Stimulated activated CD4-positive, alpha-beta T cell treated with anti-CD3 and anti-CD28 coated beads, TNF-alpha, amount 100 ng/mL, for 1 hour (primary cell): ENCODE measurements at places on chromosomes 16 and 17.

GRCh38 chr17:14910916-14911315 lies 354.2 kb downstream of the PMP22 start:
- no peak for DNase-seq

- DNase-seq: no peak
Observed at GRCh38 chr16:55169780-55170179, 154.2 kb upstream of the IRX6 start.

DNA sequence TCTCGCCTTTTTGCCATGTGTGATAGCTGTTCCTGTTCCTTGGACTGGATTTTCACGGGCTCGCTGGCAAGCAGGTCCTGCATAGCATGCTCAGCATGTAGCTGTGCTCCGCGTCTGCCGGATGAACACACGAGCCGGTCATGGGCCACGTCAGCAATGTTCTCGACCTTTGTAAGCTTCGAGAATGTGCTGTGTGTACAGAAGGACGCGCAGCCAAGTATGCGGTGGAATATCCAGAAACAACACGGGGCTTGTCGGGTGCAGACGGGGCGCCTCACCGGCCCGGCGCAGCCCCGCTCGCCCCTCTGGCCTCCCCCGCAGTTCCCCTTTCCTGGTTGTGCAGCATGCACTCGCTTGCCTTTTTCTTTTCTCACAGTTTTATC lies 42.2 kb downstream of the RPTOR start:
- no peak for DNase-seq

GRCh38 chr17:80829166-80829813 lies 162.4 kb upstream of the CHMP6 start:
- DNase-seq: no peak

DNA sequence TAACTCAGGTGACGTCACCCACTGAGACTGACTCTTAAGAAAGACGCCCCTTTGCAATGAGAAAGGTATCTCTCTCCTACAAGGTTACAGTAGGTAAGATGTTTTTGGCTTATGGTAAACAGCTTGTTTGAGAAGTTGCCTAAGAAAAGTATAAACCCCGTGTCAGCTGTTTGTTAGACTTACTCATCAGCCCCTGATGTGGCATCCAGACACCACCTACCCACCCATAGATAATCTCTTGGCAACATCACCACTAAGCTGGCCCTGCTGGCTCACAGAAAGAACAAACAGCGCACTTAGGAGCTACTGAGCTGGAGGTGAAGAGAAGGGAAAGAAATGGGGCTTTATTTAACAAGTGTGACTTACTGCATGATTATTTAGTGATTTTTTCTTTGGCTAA lies 121.0 kb downstream of the PARN start:
- no peak for DNase-seq

- no peak for DNase-seq
Observed at GRCh38 chr16:88807142-88807625, 3.6 kb downstream of the CDT1 start.

DNA sequence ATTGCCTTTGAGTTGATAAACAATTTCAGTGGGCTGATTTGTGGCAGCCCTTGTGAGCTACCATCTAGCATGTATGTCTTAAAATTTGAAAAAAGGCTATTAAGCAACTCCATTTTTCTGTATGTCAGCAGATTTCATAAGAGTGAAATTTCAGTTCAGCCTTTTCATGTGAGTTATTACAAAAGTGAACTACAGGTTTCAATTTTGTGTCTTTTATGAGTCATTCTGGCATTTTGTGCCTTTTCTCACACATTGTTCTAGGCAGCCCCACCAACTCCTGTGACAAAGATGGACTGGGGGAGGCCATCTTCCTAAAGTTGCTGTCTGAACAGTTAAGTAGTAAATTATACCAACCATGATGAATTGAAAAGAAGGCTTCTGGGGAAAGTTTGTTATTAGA lies 52.1 kb downstream of the USP10 start:
- no peak for DNase-seq

- DNase-seq: no peak
Observed at GRCh38 chr16:11050536-11050935, 106.2 kb downstream of the CLEC16A start.

- DNase-seq: no peak
Observed at GRCh38 chr16:86503830-86504229, 6.5 kb upstream of the FOXF1 start.

- DNase-seq: no peak
Observed at GRCh38 chr17:77106874-77107358, 33.9 kb upstream of the SEC14L1 start.

DNA sequence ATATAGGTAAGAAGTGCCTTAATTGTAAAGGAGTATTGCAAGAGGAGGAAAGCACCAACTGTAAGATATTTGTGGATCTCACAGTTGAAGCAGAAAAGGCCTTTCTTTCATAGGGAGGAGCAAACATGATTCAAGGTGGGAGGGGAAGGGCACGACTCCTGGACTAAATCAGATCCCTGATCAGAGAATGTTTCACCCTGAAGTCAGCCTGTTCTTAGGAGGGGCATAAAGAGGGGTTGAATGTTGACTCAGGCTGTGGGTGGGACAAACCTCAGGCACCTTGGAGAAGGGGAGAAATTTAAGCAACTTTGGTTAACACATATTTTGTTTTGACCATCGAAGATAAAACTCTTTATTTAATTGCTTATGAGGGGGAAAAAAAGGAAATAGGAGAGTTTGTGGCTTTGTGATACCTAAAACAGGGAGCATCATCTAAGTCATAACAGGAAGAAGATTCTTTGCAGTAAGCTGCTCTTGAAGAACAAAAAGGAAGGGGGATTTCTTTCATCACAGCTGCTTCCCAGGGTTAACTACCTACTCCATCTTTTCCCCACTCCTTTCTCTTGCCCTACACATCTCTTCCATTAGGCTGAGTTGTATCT lies 158.6 kb upstream of the ZNF267 start:
- no peak for DNase-seq

DNA sequence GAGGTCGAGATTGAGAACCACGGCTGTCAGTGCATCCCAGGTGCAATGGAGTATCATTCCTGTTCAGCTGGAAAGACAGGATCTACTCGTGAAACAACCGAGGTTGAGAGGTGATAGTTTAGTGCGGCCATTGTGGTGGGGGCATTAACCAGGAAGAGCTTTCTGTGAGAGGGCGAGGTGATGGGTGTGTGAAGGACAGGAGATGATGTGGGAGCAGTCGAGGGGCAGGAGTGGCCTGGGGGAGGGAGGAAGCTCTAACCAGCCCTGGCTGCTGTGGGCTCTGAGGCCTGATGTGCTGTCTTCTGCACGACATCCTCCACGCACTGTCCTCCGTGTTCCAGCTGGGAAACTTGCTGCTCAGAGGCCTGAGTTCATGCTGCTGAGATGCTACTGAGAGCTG lies 22.0 kb downstream of the GOSR2 start:
- no peak for DNase-seq

DNA sequence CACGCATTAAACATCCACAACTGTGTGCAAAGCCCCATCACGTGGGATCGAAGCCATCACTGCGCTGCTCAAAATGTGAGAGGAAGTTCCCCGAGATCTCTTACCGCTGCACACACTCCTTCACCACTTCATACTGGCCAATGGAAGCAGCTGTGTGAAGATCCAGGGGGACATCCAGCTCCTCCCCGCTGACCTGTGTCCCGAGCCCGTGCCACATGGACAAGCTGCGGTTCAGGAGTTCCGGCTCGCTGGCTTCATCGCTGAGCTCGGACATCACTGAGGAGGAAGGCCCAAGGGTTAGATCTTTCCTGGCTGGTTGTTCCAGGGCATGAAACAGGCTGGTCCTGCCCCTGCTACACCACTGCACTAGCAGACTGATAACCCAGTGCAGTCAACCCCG lies 4.2 kb downstream of the ANKS3 start:
- DNase-seq: no peak

GRCh38 chr17:81909966-81910839 lies 996 bp downstream of the PCYT2 start:
- DNase-seq: no peak

GRCh38 chr16:31390504-31391041 lies 2.6 kb upstream of the ITGAD start:
- DNase-seq: no peak

GRCh38 chr17:82280537-82280936 lies 7.0 kb upstream of the CSNK1D start:
- no peak for DNase-seq

DNA sequence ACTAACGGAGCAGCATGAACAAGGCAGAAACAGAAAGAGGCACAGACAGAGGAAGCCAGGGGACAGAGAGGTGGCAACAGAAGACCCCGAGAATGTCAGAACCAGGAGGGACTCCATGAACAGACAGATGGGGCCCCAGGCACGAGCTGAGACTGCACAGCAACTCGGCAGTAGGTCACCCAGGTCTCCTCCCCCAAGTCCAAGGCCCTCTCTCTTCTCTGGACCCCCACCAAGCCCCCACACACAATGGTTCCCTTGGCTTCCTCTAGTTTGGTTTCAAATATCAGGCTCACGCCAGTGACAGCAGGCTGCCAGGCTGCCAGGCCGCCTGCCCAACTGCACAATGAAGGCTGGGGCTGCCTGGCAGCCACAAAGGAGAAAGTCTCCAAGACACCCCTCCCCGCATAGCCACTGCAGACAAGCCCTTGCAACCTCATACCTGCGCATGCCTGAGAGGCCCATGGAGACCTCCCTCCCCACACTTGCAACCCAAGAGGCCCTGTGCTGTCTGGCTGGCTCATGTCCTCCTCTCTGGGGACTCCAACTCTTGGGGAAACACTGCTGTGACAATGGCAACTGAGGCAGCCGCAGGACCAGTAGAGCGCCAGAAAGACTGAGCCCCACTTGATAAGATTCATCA lies 54.8 kb downstream of the PIMREG start:
- no peak for DNase-seq

DNA sequence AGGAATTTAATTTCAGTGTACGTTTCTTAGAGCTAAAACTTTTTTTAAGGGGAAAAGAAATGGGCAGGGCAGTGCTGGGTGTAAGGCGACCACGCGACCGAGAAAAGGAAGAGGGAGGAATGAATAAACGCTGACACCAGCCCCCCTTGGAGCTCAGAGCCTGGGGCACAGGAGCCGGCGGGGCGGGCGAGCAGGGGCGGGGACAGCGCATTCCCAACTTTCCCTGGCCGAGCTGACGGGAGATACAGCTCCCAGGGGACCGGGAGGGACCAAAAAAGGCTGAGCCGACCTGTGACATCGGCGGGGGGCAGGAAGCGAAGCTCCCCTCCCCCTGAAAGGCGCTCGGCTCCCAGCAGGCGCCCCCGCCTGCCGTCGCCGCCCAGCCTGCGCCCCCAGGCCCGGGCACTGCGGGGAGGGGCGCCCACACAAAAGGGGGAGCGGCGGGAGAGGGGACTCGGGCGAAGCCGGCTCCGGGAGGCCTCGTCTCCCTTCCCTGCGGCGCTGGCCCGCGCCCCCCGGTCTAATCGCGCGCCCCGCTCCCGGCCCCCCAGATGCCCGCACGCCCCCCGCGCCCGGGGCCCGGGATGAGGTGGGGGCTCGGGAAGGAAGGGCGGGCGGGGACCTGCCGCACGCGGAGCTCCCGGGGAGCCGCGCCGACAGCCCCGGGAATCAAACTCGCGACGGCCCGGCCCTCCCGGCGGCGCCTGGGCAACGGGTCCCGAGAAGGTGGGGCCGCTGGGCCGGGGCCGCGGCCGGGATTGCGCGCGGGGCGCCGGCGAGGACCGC lies 622 bp downstream of the CUEDC1 start:
- DNase-seq: no peak

DNA sequence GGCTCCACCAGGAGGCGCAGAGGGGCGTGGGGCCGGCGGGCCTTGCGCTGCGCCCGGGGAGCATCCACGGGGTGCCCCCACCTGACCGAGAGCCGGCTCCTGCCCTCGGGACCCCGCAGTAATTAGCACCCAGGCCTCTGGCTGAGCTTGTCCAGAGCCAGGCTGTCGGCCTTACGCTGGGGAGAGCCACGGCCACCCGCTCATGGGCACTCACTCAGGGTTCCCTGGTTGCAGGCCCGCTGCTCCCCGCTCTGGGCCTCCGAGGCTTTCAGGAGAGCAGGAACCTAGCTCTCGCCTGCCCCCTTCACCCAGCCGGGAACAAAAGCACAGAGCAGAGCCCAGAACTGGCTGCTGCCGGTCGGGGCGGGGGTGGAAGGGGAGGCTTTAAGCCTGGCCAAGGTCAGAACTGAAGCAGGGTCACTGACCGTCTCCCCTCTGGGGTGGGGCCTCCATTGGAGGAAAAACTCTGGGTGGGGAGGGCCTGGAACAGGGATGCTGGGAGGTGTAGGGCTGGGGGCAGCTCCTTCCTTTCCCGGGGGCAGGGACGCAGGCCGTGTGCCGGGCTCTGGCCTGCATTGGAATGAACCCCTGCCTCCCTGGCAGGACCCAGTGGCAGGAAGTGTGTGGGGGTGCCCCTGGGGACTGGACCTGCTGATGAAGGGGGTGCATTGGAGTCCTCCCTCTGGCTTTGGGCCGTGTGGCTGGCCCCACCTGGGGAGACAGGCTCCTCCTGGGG lies 12.3 kb downstream of the GLIS2 start:
- DNase-seq: no peak

DNA sequence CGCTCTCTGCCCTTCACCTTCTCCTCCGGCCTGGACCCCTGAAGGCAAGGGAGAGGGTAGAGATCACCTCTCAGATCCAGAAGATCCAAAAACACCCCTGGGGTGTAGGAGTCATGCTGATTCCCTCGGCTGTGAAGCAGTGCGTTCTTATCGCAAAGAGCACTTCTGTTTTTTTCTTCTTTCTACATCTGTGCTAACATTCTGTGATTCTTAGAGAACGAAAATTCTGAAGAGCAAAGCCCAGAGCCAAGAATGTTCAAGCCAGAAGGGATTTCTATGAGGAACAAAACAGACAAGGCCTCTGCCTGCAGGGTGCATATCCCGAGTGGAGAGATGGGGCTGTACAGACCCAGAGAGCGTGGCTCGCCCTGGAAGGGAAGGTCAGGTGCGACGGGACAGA lies 17.2 kb downstream of the NPTX1 start:
- DNase-seq: no peak

DNA sequence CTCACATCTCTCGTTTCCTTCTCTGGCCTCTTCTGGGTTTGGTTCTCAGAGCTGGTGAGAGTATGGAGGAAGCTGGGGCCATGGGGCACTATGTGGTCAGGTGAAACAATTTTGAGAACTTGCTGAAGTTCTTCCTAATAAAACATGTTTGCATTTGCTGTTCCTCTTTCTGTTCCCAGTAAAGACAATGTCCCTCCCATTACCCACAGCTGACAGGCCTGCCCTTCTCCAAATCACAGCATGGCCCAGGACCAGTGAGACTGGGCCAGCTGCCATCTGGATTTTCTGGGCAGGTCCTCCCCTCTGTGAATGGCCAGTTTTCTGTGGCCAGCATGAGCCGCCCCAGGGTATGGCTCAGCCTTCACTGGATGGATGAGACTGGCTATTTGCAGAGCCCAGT lies at the start of gene CD300H:
Gene CD300H (minus strand): TSS at position 113 of the 400 bp plus-strand sequence.
- DNase-seq: no peak

DNA sequence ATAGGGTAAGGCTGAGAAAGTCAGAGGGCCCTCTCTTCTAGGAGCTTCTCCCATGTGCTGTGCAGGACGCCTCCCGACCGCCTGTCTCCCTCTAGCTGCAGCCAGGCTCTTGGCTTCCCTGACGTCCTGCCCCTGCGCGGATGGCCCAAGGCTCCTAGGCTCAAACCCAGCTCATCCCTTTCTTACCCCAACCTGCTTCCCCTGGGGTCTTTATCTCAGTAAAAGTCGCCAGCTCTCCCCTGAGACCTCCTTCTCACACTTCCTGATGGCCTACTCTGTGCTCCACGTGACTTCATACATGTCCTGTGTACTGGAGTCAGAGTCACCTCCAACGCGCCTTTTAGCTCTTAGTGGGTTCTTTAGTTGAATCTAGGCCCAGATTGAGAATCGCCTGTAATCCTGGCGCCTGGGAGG lies 1.1 kb upstream of the ZNF747 start:
- DNase-seq: no peak
